NT2/D1 (cell line): ENCODE measurements at places on chromosomes 6 and 20.

- DNase-seq, result no peak
Measured at GRCh38 chr6:166775180-166775922, 148.3 kb upstream of the RPS6KA2 start.

GRCh38 chr6:73652637-73653570 is 888 bp downstream of the SLC17A5 start:
- DNase-seq, result no peak

- DNase-seq, result no peak
Measured at GRCh38 chr6:129677620-129678325, 32.2 kb downstream of the ARHGAP18 start.

- no peak for DNase-seq
Measured at GRCh38 chr6:73116330-73116729, 109.0 kb downstream of the KHDC1L start.

DNA sequence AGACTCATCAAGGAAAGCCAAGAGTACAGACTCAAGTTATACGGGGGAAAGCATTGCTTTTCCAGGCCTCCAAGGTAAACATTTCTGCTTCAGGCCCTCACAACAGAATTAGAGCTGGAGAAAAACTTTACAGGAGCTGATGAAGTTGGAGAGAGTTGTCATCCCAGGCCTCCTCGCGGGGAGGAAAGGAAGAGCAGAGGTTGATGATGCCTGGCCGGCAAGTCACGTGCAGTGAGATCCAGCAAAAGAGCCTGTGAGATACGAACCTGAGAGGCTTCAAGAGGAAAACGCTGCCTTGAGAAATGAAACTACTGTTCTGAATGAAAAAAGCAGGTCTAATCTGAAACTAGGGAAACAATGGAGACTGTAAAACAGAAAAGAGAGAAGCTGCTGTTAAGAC is 122.9 kb downstream of the FAM120B start:
- no peak for DNase-seq

DNA sequence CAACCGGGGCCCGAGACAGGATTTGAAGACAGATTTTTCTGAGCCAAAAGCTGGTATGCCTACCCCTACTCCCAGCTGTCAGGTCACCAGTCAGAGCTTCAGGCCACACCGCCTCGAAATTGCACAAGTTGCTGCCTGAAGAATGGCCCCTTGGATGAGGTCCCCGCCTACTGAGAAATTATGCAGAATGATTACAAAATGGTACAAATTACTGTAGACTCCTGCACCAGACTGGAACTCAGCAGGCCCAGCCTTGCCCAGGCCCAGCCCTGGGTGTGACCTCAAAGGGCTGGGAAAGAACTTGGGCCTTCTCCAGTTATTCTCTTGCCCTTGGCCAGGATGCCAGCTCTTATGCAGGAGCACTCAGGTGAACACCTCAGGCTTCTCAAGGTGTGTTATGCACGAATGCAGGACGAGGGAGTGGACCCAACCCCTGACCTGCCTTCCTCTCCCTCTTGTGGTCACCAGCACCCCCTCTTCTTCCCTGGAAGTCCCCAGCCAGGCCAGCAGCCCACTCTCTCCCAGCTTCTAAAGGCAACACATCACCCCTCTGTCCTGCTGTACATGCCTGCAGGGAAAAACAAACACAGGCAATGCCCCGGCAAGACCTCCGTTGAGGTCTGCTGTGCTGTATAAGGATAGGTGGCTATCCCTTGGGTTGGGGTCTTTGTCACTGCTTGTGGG is 88.7 kb upstream of the NAA20 start:
- no peak for DNase-seq

DNA sequence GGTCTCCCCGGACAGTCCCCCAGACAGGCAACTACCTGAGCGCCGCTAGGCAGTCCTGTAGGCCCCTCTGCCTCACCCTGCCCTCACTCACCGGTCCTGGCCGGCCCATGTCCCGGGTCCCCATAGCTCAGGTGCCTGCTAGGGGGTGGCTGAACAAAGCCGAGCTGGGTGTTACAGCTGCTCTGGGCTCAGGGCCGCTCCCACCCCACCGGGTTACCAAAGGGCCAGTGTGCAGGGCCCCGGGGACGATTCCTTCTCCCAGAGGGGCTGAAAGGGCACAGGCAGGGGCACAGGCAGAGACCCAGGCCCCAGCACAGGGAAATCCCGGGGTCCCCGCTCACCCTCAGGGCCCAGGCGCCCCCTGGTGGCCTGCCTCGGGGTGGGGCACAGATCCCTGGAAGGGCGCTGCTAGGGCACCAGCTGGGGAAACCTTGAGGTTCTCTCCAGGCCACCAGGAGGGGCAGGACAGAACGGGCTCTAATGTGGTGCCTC is 118.4 kb downstream of the GRM4 start:
- no peak for DNase-seq

- no peak for DNase-seq
Measured at GRCh38 chr6:118786596-118787453, 107.1 kb upstream of the ASF1A start.

- DNase-seq, result no peak
Measured at GRCh38 chr6:110882824-110883554, 8.4 kb downstream of the AMD1 start.

- DNase-seq, result no peak
Measured at GRCh38 chr6:97917369-97917768, 634.4 kb upstream of the MMS22L start.

DNA sequence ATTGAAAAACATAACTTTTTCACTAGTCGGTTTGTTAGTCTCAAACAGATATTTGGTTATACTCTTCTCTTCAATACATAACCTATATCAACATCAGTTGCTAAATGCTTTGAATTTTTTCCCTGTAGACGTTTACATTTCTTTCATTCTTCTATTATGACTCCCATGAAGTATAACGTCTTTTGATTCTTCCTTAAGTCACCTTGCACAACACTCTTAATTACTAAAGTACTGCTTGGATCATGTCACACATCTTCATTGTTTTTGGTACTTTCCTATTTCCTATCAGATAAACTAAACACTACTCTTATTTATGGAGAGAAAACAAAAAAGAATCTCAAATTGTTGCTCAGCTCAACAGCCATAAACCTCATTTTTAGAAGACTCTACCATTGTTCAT is 23.0 kb upstream of the BMP5 start:
- DNase-seq, result no peak

DNA sequence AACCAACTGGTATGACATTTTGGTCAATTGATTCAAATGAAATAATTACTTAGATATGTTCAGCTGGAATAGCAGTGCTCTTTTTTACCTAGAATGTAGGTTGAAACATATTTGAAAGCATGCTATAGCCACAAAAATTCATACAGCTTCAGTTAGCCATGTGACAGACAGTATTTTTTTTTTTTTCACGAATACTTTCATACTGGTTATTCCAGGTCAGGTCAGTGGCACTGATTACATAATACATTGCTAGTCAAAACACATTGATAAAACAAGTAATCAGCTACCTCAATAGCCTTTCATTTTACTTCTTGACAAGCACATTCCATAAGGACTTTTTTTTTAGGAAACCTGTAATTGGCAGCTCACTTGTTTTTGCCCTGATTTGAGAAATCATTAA is 222.6 kb downstream of the EYA4 start:
- DNase-seq, result no peak

DNA sequence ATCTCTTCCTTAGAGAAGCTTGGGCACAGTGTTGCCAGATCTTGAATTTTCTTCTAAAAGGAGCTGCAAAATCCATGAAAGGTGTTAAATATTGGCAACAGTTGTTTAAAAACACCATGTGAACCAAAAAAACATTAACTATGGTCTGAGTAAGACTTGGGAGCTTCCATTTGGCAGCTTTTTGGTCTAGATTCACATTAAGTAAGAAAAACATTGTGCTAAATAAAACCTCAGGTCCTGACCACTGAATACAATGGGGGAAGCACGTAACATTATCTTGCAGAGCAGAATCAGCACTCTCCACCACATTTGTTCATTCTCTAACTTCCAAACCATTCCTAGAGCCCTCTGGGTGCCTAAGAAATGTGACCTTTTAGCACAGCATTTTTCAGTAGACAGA is 437.6 kb upstream of the PLCB4 start:
- no peak for DNase-seq

DNA sequence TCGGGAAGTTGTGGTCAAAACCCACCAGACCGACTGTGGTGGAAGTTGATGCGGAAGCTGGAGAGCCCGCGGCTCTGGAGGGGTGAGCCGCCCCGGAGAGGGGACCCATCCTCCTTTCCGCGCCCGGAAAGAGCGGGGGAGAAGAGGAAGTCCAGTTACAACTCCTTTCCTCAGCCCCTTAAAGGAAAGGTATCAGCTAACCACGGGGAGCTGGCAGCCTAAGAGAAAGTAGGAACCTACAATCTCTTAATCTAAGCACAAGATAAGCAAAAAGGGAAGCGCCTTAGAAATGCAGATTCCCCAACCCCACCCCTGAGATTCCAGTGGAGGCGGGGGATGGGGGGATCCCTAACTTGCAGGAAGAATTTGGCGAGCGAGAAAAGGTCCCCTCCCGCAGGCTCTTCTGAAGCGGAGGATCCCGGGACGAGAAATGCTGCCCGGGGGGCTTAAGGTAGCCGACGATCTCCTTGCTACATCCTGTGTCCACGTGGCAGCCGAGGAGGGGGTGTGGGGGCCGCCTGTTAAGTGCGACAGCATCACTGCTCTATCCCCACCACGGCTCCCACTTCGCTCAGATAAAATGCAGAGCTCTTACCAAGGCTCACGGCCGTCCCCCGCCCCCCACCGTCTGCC is 87.5 kb downstream of the ZFP64 start:
- peak; percentile 56 for DNase-seq

DNA sequence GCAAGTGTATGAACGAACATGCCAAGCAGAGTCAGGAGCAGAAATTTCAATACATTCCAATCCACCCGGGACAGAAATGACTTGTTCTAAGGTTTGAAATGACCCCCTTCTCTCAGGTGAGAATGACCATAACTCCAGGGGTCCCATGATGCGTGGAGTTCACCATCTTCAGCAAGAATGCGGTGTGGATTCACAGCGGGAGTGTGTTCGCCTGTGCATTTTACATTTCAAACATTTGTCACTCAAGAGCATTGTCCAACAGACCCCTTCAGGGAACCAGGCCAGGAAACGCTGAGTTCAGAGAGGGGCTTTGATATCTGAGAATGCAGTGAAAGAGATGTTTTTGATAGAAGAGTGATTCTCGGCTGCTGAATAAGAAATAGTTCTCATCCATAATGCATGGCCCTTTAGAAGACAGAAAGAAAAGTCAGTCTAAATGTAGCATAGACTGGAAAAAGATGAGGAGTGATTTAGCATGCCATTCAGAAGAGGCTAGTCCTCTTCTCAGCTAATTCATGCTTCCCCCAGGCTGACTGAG is 200.3 kb upstream of the KCNG1 start:
- no peak for DNase-seq

DNA sequence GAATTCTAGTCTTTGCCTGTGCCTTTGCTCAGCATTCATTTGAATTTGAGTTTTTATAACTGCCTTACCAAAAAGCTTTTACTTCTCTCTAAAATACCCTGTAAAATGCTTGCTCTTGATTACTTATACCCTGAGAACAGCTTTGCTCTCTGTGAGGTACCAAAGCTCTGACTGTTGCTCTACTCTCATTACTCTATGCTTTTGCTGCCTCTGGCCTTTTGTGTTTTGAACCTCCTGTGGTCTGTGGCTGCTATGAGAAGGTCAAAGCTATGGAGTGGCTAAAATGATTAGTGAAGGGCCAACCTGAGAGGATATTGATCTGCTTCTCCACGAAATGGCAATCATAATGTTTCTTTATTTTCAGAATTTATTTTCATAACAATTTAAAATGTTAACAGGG is 375.6 kb upstream of the IMPG1 start:
- DNase-seq, result no peak

DNA sequence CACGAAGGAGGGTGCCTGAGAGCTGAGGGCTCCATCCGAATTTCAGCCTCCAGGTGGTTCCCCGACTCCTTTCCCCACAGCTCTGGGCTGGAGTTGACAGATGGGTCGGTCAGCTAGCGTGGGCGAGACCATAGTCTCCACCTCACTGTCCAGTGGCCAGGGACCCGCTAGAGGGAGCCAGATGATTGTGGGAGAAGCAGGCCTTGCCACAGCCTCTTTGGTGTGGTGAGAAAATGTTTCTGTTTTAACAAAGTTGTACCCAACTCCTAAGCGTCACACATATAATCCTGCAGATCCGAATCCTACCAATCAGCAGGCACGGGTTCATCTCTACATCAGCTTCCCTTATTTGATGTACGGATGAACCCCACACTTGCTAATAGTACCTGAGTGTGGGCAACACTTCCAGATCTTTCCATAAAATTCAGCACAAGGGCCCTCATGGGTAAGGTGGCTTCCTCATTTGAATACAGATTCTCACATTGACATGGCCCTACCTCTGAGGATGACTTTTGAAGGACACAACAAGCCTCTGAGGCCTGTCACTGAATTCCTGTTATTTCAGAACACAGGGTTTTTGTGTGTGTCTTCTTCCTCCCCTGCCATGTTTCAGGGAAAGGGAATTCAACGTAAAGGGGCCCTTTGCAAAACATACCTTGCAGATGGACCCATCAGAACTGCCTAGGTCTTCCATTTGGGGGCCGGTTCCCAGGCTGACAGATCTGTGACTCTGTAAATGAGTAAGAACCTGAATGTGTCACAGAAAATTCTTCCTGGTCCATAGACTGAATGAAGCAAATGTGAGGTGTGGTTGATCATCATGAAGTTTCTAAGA is 103.2 kb upstream of the DUSP22 start:
- DNase-seq, result peak; percentile 72

DNA sequence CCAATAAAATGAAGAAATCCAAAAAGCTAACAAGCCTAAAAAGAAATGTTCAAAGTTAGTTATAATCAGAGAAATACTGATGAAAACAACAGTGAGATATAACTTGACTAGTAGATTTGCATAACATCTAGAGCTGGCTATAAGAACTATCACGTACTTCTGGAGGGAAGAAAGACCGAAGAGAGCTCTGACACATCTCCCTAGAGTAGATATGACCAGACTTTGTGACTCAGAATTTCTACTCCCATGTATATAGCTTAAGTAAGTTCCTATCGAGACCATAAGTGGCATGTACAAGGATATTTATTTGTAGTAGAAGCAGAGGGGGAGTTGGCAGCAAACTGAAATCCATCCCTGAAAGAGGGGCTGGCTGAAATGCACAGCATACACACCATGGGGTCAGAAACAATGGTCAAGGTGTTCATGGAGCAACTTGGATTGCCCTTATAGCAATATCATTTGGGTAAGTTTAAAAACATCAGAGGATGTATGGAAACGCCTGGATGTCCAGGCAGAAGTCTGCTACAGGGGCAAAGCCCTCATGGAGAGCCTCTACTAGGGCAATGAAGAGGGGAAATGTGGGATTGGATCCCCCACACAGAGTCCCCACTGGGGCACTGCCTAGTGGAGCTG is 25.6 kb upstream of the IL17A start:
- no peak for DNase-seq

GRCh38 chr6:168318090-168318489 is 1.5 kb downstream of the DACT2 start:
- no peak for DNase-seq

- no peak for DNase-seq
Measured at GRCh38 chr20:47049771-47050170, 155.1 kb downstream of the EYA2 start.

GRCh38 chr20:33828967-33829560 is 17.9 kb downstream of the CHMP4B start:
- no peak for DNase-seq

- no peak for DNase-seq
Measured at GRCh38 chr20:10558635-10559187, 115.1 kb downstream of the JAG1 start.
